Femur (tissue), 1 donor: ENCODE measurements at places on chromosomes 16 and 17.

DNA sequence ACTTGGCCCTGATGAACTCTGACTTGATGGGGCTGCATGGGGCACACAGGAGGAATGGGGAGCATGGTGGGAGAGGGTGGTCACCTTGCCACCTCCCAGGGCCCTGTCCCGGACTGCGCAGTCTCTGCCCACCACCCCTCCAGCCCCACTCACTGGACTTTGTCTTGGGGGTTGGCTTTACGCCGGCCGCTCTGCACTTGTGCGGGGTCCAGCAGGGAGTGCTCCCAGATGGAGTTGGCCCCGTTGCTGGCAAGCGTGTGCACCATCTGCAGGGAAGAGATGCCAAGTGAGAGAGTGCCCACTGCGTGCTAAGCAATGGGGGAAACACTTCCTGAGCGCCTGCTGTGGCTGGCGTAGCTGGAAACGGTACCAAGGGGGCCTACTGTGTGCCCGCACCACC, 6.7 kb downstream of the GIT1 start:
- peak; percentile 36 for DNase-seq

- DNase-seq: no peak
Observed at GRCh38 chr17:48487221-48487620, 43.6 kb downstream of the HOXB1 start.

DNA sequence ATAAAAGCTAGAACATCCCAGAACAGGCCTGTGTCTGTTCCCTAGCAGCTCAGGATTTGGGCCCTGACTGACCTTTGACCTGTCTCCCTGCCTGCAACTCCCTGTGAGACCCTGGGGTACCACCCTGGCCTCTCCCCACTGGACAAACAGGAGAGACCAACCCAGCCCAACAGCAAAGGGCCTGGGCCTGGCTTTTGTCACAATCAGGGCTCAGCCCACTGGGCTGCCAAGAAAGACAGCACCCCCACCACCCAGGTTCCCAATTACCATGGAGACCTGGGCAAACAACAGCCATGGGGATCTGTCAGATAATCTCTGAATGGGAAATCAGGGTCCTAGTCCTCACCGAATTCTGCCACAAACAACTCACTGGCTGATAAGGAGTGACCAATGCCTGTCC, 11.1 kb downstream of the PLLP start:
- DNase-seq: no peak

DNA sequence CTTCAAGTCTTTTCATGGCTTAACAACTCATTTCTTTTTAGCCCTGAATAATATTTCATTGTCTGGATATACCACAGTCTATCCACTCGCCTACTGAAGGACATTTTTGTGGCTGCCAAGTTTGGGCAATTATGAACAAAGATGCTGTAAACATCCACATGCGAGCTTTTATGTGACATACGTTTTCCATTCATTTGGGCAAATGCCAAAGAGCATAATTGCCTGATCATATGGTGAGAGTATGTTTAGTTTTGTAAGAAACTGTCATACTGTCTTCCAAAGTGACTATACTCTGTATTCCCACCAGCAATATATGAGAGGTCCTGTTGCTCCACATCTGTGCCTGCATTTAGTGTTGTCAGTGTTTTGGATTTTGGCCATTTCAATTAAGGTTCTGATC, 81.3 kb downstream of the ELAC2 start:
- DNase-seq: no peak

DNA sequence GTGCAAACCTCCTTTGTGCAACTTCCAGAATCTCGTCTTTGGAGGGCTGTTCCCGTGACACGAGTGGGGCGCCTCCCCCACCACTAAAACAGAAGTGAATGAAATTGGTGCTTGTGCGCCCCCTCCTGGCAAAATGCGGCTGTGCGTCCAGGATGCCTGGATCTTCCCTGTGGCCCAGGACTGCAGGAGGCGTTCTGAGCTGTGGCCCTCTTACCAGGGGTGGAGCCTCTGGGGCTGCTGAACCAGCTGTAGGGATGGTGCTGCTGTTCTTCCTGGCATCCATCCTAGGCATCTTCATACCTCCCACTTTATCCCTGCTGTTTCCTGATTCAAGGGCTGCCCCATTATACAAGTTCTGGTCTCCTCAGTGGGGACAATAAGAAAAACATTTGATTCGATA, 18.5 kb upstream of the NAGLU start:
- DNase-seq: peak; percentile 86

- no peak for DNase-seq
Observed at GRCh38 chr17:73595931-73596330, 48.3 kb downstream of the SDK2 start.

- no peak for DNase-seq
Observed at GRCh38 chr16:72206299-72206698, 34.3 kb upstream of the PMFBP1 start.

DNA sequence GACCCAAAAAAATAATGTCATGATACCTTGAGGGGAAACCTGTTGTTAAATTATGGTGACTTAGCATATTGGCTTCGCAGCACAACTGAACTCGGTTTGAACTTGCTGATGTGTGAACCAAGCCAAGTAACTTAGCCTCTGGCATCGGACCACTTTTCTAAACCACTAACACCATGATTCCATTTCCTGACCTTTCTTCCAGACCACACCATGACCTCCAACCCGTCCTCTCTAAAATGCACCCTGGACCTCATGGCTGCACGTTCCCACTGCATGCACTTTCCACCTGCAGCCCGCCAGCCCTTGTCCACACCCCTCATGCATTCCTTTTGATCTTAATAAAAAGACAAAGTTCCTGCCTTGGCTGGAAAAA, 29.3 kb downstream of the DYNLRB2 start:
- DNase-seq: peak; percentile 27

DNA sequence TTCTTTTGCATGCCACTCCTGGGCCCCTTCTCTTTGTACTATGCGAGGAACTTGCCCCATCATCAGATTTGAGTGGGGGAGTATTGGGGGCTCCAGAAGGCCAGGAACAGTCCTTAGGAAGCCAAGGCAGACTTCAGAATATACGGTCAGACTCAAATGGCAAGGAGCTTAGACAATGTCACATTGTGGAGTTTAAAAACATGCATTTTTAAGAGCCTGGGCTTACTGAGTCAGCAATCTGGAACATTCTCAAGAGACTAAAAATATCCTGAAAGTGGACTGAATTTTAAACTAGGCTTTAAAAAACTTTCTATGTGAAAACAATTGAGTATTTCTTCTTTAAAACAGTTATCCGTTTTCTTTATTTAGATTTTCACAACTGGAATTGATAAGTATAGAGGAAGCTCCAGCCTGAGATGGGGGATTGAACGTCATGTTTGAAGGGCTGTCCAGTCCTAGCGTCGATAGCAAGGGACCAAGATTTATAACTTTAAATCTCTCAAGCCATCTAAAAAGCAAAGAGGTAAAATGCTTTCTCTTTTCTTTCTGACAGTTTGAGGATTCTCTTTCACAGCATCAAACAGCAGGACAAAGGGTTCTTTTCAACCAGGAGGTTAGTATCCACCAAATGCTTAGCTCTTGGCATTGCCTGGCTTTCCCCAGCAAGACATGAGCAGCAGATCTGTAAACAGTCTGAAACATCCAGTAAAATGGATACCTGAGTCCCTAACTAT, 45.8 kb upstream of the CDRT4 start:
- no peak for DNase-seq

- DNase-seq: peak; percentile 100
Observed at GRCh38 chr17:7572588-7573323, 6.7 kb upstream of the CD68 start.

DNA sequence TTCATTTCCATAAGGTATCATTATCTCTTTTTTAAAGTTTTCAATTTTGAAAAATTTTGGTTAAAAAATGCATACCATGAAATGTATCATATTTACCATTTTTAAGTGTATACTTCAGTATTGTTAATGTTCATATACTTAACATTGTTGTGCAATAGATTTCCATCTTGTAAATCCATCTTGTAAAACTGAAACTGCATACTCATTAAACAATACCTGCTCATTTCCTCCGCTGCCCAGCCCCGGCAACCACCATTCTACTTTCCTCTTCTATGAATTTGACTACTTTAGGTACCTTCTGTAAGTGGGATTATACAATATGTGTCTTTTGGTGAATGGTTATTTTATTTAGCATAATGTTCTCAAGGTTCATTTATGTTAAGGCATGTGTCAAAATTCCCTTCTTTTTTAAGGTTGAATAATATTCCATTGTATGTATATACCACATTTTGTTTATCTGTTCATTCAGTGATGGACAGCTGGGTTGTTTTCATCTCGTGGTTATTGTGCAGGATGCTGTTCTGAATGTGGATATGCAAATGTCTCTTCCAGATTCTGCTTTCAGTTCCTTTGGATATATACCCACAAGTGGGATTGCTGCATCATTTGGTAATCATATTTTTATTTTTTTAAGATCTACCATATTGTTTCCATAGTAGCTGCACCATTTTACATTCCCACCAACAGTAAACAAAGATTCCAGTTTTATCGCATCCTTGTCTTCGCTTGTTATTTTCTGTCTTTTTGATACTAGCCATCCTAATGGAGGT, 6.7 kb downstream of the CCL2 start:
- no peak for DNase-seq

DNA sequence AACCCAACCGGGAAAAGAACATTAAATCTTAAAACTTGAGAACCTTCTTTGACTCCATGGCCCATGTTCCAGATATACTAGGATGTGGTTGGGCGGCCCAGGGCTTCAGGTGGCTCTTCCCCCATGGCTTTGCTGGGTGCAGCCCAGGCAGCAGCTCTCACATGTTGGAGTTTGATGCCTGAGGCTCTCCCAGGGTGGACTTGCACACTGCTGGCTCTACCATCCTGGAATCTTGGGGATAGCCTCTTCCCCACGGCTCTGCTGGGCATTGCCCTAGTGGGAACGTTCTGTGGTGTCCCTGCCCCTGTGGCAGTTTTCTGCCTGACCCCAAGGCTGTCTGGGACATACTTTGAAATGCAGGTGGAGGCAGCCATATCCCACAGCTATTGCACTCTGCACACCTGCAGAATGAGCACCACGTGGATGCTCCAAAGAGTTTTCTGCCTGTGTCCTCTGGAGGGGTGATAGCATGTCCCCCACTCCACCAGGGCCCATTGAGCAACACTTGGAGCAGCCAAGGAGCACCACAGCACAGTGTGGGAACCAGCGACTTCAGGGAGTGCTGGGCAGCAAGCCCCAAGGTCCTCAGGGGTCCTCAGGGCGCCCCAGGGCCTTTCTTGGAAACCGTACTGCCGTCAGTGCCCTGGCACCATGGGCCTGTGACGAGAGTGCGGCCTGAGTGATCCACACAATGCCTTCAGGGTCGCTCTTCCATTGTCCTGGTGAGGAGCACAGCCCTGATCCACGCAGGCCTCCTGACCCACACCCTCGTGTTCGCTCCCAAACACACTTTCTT, 70.8 kb downstream of the GOSR1 start:
- DNase-seq: no peak

- no peak for DNase-seq
Observed at GRCh38 chr16:15616475-15617165, 26.3 kb downstream of the MARF1 start.

DNA sequence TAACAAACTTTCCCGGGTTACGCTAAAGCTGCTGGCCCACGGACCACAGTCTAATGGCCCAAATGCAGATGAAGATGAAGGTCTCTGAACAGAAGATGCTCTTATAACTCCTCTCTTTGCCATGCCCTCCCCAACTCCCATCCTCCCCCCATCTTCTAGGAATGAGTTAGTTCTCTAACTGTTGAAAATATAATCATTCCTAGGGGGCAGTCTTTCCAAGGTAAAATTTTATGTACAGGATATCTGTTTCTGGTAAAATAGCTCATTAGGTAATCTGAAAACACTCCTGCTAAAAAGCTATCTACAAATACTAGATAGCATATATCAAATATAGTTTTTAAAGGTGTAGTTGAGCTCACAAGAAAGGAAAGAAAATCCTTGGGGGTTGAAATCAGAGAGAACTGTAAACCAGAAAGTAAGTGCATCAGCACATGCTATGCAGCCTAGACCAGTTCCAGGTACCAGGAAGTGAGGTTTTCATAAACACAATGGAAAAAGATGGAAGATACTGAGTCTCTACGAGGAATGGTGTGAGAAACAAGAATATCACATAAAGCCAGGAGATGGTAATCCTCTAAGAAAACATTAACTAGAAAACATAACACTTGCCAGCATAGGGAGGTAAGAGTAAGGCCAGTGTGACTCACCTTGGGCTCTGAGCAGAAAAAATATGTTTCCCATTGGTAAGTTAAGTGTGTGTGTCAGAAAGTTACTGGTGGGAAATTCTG, 38.1 kb downstream of the CMC2 start:
- DNase-seq: no peak

- DNase-seq: no peak
Observed at GRCh38 chr17:48236681-48237134, 129.1 kb downstream of the SNX11 start.

GRCh38 chr17:80422981-80423380, 8.0 kb downstream of the ENDOV start:
- no peak for DNase-seq

DNA sequence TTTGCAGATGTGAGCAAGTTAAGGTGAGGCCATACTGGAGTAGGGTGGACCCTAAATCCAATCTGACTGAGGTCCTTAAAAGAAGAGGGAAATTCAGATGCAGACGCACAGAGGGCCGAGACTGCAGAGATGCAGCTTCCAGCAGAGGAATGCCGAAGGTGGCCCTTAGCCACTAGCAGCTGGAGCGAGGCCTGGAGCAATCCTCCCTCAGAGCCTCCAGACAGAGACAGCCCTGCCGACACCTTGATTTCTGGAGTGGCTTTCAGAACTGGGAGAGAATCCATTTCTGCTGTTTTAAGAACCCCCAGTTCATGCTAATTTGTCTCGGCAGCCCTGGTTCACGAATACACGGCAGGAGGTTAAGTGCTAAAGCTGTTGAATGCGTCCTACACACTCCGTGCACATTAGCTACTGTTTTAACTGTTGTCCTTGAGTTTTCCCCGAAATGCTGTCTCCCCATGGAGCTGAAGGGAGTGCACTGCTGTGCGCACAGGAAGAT, 135.5 kb downstream of the IRF8 start:
- no peak for DNase-seq

DNA sequence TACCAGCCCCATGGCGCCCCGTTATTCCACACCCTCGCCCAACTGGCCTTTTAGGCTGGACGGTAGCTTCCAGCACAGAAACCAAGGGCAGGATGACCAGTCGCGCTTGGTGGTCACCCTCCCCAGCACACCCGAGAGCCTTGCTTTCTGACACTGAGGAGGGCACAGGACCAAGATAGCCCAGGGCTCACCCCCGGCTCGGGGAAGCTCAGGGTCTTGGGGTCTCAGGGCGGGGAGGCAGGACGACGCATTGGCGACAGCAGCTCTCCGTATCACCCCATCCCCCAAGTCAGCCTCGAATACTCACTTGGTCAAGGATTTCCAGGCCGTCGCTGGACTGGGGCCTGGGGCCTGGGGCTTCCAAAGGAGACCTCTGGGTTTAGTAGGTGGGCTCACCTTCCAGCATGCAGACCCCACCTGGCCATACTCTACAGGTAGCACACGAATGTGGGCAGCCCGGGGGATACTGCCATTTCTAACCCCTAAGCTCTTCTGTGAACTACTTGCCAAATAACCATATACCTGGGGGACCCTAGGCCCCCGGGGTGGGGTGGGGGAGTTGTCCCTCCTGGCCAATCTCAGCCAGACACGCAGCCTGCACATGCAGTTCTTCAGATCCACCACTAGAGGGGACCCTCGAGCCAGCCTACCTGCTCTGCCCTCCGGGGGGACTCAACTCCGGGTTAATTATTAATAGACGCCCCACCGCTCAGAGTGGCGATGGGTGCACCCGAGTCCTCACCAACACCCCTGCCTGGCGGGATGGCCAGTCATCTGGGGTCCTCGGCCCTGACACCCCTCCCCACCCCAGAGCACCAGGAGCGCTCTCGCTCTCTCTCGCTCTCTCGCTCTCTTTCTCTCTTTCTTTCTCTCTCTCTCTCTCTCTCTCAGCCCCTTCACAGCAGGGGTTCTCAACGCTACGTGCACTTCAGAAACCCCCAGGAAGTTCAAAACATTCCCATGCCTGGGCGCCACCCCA, 30.0 kb downstream of the TBC1D16 start:
- DNase-seq: peak; percentile 63
